ENCODE measurements at places on chromosomes 3 and 15.
A peak's percentile ranks its signal among the peaks of the same experiment; 100 is the strongest.

DNA sequence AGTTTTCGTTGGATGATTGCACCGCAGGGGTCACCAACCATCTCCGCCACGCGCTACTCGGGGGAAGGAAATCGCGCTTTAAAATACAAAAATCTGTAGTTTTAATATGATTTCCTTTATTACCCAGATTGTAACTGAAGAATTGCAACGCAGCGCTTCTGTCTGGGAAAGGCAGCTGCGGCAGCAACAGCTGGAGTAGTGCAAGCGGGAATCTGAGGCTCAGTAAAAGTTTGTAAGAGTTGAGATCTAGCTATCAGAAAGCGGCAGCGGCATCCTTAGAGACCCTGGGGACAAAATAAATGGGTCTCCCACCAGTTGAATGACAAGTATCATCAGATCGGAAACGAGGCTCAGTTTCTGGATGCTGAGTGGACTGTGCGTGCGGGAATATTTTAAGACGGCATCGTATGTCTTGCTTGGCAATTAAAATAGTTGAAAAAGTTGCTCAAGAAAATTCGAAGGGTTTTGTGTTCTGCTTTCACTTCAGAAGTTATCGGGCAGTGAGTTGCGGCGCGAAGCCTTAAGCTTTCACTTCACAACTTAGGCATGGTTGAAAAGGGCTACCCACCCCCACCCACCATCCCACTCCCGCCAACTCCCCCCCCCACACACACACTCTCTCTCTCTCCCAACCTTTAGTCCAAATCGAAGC, 2.7 kb downstream of the MECOM start:
- no peak for DNase-seq

DNA sequence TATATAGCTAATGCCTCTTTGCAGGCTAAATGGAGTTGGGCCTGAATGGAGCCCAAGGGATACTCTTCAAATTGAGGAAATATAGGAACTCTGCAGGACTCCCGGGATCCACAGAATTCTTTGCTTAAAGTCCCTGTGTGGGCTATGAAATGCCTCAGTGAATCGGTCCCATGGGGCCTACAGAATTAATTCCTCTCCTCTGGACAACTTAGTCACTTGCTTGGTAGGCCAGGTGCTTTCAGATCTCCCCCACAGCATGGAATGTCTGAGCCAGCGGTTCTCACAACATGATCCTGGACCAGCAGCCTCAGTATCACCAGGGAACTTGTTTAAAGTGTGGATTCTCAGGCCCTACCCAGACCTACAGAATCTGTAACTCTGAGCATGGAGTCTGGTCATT, 15.1 kb upstream of the PRICKLE2 start:
- DNase-seq, result no peak

- DNase-seq, result no peak
These were observed 316.9 kb upstream of the ICE2 start for GRCh38 chr15:60795889-60796288.

- DNase-seq, result no peak
These were observed 341.7 kb upstream of the KCNMB2 start for GRCh38 chr3:178194539-178194938.

GRCh38 chr15:42772144-42772543, 35.2 kb upstream of the CDAN1 start:
- no peak for DNase-seq

- no peak for DNase-seq
These were observed 181.7 kb upstream of the SYNPR start for GRCh38 chr3:63096248-63097058.

DNA sequence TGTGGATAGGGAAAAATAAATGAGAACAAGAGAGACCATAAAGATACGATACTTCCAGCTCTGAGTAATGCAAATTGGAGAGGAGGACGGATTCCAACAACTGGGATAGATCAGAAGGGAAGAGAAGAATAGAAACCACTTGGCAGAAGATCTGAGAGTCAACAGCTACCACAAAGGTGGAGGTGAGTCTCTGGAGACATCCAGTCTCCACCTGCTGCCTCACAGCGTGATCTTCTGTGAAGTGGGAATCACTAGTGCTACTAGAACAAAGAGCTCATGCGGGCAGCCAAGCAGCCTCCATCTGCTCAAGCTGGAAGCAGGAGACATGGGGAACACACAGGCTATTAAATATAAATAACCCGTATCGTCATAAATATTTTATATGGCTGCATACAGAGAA, 558.5 kb upstream of the CFAP20DC start:
- peak; percentile 96 for DNase-seq

DNA sequence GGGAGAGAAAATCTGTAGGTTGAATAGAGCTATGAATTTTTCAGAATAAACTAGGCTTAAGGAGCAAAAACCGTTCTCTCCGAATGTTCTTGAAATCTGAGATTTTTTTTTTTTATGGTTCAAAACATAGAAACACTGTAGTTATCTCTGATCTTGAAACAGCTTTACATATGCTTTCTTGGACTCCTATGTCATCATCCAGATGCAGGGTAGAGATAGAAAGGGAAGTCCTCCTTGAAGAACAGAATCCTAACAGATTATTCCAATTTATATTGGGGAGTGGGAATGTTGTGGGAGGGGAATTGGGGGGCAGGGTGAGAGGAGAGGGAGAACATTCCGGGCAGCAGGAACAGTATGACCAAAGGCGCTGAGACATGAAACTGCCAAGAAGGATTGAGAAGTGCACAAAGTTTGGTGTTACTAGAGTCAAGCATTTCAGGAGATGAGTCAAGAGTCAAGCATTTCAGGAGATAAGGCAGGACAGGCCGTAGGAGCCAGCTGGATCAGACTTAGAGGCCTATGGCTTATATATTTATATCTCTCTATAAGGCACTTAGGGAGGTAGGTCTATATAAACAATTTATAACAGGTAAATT, 21.9 kb upstream of the ST3GAL6 start:
- DNase-seq, result no peak

DNA sequence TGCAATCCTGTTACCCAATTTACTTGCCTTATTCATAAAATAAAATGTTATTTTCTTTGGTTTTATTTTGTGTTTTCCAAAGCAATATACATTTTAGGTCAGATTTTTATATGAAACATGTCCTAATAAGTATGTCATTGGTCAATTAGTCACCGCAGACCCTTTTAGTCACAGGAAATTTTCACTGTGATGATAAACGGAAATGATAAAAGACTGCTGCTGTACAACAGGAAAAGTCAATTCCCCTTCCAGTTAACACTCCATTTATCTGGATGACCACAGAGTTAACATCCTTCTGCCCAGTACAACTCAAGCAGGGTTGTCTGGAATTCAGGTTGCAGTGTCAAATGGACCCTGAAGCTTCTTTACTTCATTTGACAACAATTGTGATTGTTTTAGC, 175.2 kb downstream of the LSAMP start:
- DNase-seq, result peak; percentile 19

DNA sequence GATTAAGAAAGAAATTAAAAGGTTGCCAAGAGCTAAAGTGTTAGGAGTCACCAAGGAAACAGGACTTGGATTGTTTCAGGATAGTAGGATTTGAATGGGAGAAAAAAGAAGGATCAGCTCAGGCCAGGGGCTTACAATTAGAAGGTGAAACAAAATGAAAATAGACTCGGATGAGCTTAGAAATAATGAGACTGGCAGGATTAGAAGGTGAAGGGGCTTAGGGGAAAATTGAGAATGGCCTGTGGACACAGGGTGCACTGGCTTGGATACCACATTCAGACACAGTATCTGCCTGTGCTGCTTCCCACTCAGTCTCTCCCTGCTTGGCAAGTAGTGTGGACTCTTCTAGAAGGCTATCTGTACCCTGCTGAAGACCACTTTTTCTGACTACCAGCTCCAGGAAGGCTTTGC, 206.1 kb upstream of the ATP10A start:
- no peak for DNase-seq

- peak; percentile 89 for DNase-seq
These were observed 107.6 kb downstream of the PEX5L start for GRCh38 chr3:179929091-179929529.

GRCh38 chr3:128369881-128370642, 96.6 kb downstream of the DNAJB8 start:
- DNase-seq, result no peak

- peak; percentile 26 for DNase-seq
These were observed 115.9 kb downstream of the CBLB start for GRCh38 chr3:105752791-105753415.
